WERI-Rb-1 (cell line): ENCODE measurements at places on chromosomes 3 and 15.
A peak's percentile ranks its signal among the peaks of the same experiment; 100 is the strongest.

DNA sequence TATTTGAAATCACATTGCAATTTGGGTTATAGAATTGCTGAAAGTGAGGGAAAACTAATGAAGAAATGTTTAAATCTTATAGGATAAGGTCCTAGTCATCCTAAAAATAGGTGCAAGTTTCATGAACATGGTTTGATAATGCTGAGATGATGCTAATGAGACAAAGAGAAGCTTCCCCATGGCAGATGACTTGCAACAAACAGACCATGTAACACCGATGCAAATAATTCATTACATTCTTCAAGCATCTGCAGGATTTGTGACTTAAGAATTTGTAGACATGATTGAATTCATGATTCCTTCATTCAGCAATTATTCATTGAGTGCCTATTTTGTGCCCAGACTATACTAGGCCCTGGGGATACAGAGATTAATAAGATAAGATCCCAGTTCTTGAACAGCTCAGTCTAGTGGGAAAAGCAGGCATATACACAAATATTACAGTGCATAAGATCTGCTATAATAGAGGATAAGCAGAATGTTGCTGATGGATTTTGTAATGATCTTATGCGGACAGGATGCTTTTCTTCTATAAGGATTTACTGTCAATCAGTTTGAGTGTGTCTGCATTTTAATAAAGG lies 367.9 kb upstream of the GBE1 start:
- DNase-seq, result no peak

GRCh38 chr15:50256188-50257041 lies 9.1 kb downstream of the HDC start:
- no peak for DNase-seq

DNA sequence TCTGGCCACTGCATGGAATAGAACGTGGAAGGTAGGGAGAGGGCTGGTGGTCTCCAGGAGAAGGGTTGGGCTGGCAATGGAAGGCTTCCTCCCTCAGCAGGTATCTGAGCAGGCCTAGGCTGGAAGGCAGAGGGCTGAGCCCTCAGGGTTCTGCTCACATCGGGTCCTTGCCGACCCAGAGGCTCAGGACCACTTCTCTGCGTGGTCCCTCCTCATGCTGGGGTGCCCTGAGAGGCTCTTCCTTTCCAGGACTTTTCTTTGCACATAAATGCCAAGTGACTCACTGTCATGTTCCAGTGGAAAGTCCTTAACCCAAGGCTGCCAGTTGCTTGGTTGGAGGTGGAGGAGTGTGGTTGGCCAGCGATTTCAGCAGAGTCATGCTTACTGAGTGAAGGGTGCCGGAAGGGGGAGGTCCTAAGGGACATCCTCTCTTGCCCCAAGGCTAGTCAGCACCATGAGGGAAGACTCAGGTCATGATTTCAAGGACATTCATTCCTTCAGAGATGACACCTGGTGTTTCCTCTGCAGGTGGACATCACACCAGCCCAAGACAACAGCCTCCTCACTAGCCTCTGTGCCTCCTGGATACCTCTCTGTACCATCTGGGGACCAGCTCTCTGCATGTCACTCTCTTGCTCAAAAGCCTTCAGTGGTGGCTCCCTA lies 8.2 kb downstream of the SLC6A6 start:
- no peak for DNase-seq

- peak; percentile 8 for DNase-seq
These were observed 153.4 kb downstream of the LMLN start for GRCh38 chr3:198113206-198114053.

GRCh38 chr15:52658955-52659354 lies 20.2 kb downstream of the ATOSA start:
- no peak for DNase-seq

- no peak for DNase-seq
These were observed 67.9 kb upstream of the CCDC54 start for GRCh38 chr3:107309312-107309711.

GRCh38 chr3:117523418-117523817 lies 813.8 kb downstream of the TUSC7 start:
- no peak for DNase-seq
